ENCODE measurements at places on chromosomes 12 and 14. TPM values are rescaled to one million over a fixed set of nuclear protein-coding genes. Genes with fewer than 3 reads are reported as not detected.

Gene DCN
- total RNA-seq = 3,503 TPM

Gene SPX
- total RNA-seq = 0.95 TPM

Gene FOXA1
- 14.1 TPM for total RNA-seq

Gene FKBP11
- 17.7 TPM for total RNA-seq

Gene ACVRL1
- 47.9 TPM for total RNA-seq

Gene BLTP3B
- total RNA-seq = 54.8 TPM

Gene REM2
- total RNA-seq = 0.16 TPM

Gene STAC3
- 13.5 TPM for total RNA-seq

Gene TMTC3
- 82.5 TPM for total RNA-seq

Gene SSTR1
- 0.37 TPM for total RNA-seq
